GM10248 (cell line): ENCODE measurements at places on chromosomes 3 and 15.

DNA sequence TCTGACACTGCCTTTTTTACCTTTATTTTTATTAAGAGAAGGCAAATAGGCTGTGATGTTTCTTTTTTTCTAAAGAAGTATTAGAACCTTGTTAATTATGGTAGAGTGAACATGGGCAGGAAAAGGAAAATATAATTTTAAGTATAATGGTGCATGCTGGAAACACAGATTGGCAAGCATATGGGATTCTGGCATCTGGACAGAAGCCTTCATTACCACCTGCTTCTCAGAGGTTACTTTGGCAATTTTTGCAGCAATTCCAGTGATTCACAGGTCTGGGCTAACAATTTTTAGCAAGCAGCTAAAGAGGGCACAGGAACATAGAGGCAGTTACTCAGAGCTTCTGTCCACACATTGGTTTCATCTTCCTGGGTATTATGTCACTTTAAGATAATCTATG is 258.3 kb downstream of the DIPK2A start:
- DNase-seq, result no peak

GRCh38 chr3:114469070-114469469 is 175.2 kb downstream of the TIGIT start:
- DNase-seq, result no peak

DNA sequence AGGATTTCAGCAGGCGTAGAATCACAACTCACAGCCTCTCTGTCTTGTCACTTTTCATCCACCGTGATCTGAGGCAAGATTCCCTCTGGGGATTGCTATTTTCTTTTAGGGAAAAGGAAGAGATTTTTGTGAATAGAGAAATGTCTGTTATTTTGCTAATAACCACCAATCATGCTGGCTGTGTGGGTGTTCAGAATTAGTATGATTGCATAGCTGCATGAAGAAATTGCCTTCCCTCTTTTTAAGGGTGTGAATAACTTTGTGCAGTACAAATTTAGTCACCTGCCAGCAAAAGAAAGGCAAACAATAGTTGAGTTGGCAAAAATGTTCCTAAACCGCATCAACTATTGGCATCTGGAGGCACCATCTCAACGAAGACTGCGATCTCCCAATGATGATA is 60.8 kb downstream of the KAT2B start:
- DNase-seq, result no peak

DNA sequence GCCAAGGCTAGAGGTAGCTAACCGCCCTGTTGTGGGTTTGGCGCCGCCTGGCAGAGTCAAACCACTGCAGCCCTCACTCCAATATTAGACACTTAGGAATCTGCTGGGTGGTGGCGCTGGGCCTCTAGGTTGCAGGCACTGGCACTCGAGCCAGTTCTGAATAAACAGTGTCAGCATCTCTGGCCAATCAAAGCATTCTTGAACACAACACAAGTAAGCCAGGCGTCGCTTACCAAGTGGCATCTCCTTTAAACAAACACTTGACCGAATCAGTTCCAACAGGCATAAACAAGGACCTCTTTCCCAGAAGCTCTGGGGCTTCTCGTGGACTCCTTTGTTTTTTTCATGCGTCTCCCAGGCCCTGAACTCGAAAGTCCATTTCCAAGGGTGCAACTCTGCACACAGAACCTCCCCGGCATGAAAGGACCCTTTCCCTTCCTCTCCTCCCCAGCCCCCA is 82.3 kb downstream of the LRIG1 start:
- no peak for DNase-seq

DNA sequence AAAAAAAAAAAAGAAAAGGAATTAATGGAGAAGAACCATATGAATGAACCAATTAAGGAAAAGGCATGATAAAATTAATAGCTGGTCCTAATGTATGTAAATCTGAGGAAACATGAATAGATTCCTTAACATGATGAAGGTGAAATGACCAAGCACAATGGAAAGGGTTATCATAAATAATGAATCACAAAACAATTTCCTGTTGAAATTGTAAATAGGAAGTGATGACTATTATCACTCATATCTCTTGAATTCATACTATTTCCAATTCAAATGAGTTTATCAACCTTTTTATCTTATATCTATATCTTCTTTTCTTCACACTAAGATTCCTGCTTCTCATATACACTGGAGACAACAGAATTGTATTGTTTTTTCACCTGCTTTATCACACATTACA is 32.0 kb downstream of the AADACL2 start:
- DNase-seq, result no peak

DNA sequence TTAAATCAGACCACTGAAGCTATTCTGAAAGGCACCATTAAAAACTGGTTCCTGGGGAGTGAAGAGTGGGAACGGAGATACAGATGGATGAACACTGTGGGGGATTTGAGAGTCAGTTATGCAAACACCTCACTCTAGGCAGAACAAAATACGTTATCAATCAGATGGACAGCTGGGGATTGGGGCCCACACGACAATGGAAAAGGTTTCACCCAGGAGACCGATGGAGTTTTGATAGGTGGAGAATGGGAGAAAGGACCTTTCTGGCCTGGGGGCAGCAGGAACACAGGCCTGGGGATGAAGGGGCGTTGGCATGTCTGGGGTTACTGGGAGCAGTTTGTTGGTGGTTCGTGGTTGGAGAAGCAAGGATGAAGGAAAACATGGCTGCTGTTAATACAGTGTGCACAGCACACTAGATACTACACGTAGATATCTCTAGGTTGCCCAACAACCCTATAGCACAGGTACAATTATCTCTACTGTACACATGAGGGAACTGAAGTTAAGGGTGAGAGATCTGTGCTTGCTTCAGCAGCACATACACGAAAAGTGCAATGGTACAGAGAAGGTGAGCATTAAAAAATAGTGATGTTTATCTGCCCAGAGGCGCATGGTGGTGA is 16.5 kb downstream of the ST6GAL1 start:
- peak; percentile 45 for DNase-seq

DNA sequence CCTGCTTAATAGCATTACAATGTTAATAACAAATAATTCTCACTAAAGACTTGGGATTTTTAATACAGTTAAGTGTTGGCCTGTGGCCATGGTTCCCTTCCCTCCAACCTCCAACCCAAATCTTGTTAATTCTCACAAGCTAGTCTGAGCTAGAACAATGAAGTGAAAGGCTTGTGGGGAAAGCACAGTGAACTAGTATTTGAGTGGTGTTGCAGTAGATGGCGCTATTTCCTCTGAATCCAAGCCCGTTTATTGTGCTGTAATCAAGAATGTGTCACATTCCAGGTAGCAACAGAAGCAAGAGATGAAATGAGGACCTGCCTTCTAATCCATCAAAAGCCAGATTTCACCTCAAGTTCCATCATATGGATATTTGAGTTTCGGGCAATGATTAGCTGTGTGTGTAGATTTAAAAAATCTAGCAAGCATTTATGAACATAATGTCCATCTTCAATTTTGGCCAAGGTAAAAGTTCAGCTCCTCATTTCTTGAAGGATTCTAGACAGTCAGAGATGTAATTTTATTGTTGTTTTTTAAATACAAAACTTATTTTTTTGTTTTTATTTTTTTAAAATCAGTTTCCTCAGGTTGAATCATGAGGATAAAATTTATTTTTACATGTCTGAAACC is 160.7 kb downstream of the SQOR start:
- no peak for DNase-seq

DNA sequence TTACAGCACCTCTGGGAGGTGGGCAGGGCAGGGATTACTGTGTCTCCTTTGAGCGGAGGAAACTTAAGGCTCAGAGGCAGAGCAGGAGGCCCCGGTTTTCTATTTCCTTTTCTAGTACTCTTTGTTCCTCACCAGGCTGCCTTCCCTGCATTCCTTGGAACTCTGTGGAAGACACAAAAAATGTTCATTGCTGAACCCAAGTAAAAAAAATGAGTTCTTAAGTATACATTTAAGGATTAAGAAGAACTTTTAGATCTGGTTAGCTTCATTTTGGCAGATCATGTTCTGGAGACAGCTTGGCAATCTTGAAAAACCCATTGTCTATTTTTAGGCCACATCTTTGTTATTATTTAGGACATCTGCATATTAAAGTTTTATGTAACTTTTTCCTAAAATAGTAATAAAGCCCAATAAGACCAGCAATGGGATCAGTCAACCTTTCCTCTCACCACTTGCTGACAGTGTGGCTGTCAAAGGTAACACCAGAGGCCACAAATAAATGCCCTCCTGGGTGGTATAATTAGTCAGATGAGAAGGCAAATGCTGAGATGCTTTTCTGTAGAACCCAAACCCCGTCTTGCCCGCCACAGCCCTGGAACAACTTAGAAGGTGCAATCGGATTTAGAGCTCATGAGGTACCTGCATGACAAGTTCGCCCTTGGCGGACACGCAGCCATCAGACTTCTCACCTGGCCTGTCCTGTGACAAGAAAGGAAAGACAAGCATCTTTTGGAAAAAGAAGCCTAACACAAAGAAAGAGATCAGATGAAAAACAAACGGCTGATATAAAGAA is 97.2 kb downstream of the DGKG start:
- no peak for DNase-seq

DNA sequence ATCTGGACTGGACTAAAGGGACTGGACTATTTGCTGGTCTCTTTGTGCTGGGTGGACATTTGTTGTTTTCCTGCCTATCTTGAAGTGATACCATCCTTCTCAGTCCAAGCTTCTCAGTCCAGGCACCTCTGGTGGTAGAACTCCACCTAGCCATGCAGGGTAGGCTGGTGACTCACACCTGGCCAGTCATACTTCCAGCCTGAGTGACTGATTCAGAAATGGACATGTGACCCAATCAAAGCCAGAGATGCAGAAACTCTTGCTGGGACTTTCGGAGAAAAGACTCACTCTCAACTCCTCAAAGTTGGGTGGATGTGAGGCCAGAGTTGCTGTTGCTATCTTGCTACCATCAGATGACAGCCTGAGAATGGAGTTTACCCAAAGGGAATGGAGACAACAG is 5.6 kb upstream of the ASB14 start:
- no peak for DNase-seq

- DNase-seq, result no peak
Measured at GRCh38 chr3:149964291-149964690, 6.4 kb downstream of the PFN2 start.

GRCh38 chr3:176683382-176683781 is 513.9 kb downstream of the TBL1XR1 start:
- DNase-seq, result no peak

DNA sequence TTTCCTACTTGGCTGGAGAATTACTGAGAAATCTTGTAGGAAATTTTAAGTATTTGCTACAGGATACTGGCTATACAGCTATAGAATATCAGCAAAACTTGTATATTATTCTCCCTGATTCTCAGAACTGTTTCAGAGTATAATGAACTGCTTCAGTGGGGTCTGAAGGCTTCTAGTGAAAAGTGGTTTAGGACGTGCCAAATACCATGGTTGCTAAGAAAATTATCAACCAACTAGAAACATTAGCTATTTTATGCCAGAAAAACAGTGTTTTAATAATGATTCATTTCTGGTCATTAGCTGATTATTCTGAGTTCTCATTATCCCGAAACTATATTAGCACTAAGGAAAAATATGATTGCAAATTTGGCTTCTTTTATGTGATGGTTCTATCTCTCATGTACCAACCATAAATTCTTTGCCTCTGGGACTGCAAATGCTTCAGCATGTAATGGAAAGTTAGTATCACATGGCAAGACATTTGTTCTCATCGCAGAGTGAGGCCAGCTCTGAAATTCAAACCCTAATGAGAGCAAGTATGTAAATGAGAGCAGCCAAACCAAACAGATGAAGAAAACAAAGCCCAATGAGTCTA is 11.0 kb upstream of the TSC22D2 start:
- no peak for DNase-seq

GRCh38 chr15:94844538-94845389 is 613.4 kb downstream of the MCTP2 start:
- no peak for DNase-seq
